ENCODE measurements at places on chromosomes 5 and 9. TPM values are rescaled to one million over a fixed set of nuclear protein-coding genes. Genes with fewer than 3 reads are reported as not detected.

ENTREP1 gene
- total RNA-seq: 5.9 TPM

TAF11L10 gene
- total RNA-seq: not detected

DNA sequence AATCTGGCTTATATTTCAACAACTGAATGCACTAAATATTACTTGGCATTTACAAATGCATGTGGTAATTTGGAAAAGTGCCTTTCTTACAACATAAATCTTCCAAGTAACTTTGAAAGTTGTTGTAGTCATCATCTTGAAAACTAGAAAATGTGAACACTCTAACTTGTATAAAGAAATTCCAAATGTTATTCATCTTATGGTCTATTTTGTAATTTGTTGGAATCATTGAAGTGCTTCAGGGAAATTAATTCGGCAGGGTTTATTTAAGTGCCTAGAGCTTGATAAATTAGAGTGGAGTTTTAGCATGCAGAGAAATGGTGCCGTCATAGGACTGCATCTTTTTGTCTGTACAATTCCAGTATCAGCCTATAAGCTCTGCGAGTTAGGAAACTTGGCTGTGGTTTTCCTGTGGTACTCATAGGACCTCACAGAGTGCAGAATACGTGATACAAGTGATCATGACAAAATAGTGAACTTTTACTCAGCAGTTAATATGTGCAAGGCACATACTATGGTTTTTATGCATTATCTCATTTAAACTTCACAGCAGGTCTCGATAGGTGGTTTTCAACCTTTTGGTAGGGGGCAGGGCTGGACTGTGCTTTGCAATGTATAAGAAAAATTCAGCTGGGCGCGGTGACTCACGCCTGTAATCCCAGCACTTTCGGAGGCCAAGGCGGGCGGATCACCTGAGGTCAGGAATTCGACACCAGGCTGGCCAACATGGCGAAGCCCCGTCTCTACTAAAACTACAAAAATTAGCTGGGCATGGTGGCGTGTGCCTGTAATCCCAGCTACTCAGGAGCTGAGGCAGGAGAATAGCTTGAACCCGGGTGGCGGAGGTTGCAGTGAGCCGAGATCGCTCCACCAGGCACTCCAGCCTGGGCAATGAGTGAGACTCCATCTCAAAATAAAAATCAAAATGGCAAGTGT is 79.6 kb downstream of the RAI14 start:
- no peak overlapping the region for H3K4me3 ChIP-seq
- peaks cover 7% of the 10 kb centered on the region for H3K4me1 ChIP-seq
- H3K27ac ChIP-seq: no peak overlapping the region
- H3K36me3 ChIP-seq: no peaks in the 10 kb centered on the region
- H3K27me3 ChIP-seq: no peaks in the 10 kb centered on the region

- no peaks in the 10 kb centered on the region for H3K4me1 ChIP-seq
- no peaks in the 10 kb centered on the region for H3K27me3 ChIP-seq
- H3K4me3 ChIP-seq: no peak overlapping the region
- H3K36me3 ChIP-seq: no peaks in the 10 kb centered on the region
Measured at GRCh38 chr9:87670572-87671264, 55.2 kb upstream of the CTSL start.

GAPT gene
- total RNA-seq: 1.9 TPM
